ENCODE measurements at places on chromosomes 11 and 22.

GRCh38 chr11:128931668-128932067, 11.0 kb downstream of the TP53AIP1 start:
- no peak for DNase-seq

GRCh38 chr11:64849598-64850356, 5.3 kb upstream of the CDC42BPG start:
- DNase-seq, result peak; percentile 79

- no peak for DNase-seq
Measured at GRCh38 chr22:33512908-33513307, 407.4 kb downstream of the LARGE1 start.

GRCh38 chr11:119537306-119538253, 114.6 kb upstream of the THY1 start:
- no peak for DNase-seq

DNA sequence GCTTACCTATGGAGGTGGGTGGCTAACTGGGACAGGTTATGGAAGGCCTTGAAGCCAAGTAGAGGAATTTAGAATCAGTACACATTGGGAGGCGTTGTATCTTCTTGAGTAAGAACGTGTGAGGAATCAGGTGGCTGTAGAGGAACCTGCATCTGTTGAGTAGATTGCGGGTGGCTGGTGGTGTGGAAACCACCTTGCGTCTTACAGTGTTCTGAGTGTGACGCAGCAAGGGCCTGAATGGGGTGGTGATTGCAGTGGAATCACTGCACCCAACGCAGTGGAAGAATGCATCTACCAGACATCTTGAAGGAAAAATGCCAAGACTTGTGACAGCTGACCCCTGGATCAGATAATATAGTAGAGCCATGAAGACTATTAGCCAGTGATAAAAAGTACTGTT, 110.8 kb upstream of the NNMT start:
- DNase-seq, result no peak

DNA sequence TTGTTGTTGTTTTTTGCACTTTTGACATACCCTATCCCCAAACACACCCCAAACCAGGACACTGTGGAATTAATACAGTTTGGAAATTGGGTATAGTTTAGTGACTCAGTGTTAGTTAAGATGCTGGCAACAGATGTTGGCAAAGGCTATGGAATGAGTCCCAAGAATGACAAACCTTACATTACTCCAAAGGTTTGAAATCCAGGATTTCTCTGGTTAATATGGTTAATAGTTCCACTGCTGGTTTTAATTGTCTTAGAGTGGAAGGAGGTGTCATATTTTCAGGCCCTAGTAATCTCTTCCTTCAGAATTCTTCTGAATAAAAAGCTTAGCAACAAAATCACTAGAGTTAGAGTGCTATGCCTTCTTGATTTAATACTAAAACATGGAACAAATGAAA, 775 bp downstream of the LPXN start:
- DNase-seq, result no peak

DNA sequence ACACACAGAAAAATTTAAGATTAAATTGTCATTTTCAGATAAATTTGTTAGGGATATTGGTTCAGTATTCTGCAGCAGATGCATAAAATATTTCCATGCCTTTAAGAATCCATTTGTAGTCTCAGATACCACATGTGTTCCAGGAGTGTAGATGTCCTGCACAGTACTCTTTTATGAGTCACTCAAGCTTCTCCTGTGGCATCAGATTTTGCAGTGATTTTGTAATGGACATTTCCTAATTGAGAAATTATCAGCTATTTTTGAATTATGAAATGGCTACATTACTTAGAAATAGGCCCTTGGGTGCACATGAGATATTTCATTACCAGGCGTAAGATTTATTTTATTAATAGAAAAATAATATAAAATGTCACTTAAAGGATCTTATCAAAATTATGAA, 18.9 kb downstream of the MMP3 start:
- DNase-seq, result no peak
